T-helper 2 cell (primary cell): ENCODE measurements at places on chromosomes 1 and 21.

GRCh38 chr1:59383963-59384362, 87.1 kb downstream of the FGGY start:
- DNase-seq: no peak

- DNase-seq: no peak
Observed at GRCh38 chr1:151961833-151962232, 31.8 kb downstream of the S100A10 start.

DNA sequence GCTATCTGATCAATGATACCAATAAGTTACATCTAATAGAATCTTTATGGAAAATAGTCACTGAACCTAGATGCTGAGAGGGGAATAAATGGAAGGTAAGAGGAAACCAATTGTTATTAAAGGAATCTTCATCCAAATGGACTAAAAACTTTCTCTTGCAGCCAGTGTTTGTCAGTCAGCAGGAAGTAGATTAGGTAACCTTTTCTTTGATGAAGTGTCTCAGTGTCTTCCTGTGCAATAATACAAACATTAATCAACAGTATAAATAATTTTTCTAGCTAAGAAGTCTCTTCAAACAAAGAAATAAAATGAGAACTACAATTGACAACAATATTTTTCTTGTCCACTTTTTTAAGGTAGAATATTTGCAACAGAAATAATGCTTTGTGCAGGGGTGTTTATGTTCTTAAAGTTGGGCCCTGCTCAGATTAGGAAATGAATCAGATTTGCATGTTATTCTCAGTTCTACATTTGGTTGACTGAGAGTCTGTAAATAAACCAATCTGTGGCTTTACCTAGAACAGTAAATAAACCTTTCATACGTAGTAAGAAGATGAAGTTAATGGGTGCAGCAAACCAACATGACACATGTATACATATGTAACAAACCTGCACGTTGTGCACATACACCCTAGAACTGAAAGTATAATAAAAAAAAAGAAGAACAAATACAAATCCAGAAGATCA, 391.4 kb downstream of the MRPL39 start:
- DNase-seq: no peak

GRCh38 chr1:55064071-55064581, 24.8 kb downstream of the PCSK9 start:
- no peak for DNase-seq
